ENCODE measurements at places on chromosomes 3 and 15.
A peak's percentile ranks its signal among the peaks of the same experiment; 100 is the strongest.

DNA sequence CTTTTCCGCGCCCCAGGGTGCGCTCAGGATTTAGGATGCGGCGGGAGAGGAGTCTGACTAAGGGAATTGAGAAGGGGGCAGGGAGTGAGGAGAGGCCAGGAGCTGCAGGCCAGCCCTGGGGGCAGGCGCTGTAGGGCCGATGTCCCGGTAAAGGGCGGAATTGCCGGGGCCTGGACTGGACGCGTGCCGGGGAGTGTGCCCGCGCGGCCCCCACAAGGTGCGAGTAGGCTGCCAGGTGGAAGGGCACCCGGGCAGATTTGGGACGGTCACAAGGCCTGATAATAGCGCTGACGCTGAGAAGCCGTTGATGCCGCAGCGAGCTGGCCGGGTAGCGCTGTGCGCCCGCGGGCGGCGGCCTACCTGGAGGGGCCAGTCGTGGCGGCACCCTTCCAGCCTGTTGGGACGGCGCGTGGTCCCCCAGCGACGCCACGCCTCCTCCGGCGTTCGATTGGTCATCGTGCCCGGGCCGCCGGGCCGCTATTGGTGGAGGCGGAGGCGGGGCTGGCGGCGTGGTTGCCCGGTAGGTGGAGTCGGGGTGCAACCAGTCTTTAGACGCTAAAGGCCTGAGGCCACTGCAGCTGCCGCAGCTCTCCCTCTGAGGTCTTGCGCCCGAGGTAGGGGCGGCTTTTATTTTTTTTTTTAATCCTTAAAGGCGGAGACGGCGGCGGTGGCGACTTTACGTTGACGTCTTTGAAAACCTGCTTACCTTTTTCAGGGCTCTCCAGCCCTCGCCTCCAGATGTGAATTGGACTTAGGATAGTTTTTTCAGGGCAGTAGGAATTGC, 903 bp downstream of the SLC25A38 start:
- DNase-seq, result peak; percentile 96

DNA sequence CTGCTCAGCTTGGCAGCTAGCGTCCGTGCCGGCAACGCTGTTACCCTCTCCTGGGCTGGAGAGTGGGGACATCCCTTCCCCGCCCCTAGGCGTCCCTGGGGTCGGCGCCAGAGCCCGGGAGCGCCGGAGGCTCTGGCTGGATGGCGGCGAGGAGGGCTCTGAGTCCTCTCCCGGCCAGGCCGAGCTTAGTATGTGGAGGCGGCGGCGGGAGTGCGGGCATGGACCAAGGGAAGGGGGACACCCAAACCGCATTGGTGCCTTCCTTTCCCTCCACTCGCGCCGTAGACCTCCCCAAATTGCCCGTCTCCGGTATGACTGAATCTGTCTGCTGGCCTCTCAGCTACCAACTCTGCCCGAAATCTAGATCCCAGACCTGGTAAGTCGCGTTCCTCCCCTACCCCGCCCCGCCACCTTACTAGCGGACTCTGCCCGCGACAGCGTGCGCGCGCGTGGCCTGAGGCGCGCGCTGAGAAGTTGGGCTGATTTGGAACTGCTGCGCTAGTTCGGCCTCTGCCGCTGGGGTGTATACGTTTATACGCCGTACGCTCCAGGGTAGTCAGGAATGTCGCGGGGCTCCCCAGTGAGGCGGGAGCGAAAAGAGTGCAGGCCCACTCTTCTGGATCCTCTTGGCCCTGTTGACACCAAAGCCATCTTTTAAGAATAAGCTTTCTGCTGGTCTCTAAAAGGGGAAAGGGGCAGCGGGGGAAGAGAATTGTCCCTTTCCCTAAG, 12.2 kb downstream of the ZIC1 start:
- no peak for DNase-seq

- peak; percentile 32 for DNase-seq
Observed at GRCh38 chr3:160564949-160565441, 376 bp downstream of the KPNA4 start.

DNA sequence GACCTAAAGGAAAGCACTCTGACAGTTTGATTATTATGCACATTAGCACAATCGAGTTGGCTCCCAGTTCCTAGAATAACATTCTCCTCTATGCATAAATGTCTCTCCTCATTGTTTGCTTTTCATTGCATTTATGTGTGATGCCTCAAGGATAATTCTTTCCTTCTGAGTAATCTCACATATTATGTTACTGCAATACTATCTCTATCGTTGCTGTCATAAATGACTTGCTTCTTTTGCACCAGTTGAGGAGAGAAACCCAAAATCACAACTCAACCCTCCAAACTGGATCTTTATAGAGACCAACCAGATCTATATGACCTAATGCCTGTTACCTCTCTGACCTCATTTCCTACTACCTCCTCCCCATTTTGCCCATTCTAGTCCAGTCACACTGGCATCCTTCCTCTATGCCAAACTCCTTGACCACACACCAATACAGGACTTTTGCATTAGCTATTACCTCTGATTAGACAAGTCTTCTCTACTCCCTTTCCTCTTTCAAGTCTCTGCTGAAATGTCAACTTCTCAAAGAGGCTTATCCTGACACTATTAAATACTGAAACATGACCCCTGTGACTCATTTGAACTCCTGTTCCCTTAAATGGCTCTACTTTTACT, 1026.0 kb downstream of the TUSC7 start:
- no peak for DNase-seq

GRCh38 chr15:92100301-92100700, 246.8 kb downstream of the SLCO3A1 start:
- no peak for DNase-seq

DNA sequence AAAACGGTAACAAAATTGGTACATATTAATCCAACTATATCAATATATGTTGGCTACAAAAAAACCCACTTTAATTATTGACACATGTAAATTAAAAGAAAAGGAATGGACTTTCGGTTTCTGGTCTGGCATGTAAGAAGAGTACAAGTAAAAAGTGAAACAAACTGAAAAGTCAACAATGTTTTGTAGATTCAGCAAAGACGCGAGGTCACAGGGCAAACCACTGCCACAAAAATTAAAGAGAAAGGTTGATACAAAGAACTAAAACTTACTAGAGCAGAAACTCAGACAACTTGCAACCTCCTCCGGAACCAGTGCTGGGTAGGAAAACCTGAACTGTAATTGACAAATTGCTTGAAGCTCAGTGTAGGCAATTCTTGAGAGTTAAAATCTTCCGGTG, 110.6 kb upstream of the ARPP21 start:
- DNase-seq, result no peak

GRCh38 chr3:197343111-197343510, 44.7 kb upstream of the DLG1 start:
- no peak for DNase-seq

DNA sequence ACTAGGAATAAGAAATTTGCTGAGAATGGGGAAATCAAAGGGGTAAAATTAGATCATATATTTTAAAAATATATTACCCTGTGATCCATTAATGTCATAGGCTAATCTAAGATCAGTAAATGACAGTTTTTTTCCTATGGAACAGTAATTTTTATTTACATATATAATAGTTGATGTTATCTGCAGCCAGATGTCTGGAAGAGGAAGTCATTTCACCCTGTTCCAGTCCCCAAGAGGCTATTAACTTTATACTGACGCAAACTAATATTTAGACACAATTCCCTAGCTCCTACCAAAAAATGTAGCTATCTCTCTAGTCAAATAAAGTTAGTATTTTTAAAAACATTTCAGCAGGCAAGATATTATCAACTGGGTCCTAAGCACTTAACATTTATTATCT, 558.0 kb downstream of the MECOM start:
- no peak for DNase-seq

DNA sequence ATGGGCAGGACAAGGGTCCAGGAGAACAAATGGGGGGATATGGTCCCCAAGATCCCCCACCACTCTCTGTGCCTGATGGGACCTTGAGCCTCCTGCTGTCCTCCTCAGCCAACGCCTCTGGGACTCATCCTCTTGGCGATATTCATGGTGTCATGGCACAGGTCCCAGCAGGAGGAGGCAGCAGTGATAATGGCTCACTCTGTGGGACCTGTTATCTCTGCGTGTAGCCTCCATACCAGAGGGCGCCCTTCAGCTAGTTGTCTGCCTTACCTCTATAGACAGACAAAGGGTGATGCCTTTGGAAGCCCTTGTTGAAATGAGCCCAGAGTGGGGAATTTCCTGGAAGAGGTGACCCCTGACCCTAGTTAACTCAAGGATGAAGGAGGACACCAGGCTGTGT, 7.4 kb downstream of the ZBTB47 start:
- DNase-seq, result no peak

DNA sequence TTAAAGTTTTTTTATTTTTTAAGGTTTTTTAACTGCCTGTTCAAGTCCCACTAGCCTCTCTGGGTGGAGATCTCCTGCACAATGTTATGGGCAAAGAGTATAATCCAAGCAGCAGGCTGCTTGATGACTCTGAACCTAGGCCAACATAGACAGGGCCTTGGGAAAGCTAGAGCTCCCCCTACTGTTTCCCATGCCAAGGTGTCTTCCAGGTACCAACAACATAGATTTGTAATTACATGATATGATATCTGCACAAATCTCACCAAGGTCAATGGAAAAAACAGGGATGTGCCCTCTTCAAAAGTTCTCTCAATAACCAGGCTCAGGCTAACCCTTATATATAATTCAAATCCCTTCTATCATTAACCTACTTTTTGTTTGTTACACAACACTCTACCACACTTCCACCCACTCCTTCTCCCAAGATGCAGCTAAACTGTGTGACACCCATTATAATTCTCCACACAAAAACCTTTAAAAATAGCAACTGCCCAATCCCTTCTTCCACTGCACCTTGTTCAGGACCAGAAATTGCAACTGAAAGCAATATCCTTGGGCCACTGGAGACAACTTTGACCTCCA, 43.8 kb downstream of the RBM15B start:
- peak; percentile 9 for DNase-seq

DNA sequence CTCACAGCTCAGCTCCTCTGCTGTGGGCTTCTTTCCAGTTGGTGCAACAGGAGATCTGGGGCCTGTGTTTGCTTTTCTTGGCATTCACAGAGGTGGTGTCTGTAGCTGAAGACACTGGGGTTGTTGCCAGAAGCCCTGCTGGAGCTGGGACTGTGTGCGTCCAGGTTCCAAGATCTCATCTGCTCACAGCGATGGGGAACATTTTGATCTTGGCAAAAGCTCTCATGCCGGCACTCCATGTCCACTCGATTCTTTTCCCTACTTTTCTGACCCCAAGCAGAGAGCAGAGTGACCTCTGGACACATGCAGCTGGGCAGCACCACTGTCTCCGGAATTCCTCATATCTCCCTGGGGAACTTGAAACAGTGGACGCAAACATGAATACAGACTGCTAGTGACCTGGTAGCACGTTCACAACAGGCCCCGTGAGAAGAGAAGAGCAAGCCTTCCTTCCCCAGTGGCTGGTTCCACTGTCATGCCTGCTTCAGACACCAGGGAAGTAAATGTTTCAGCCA, 36.1 kb upstream of the MECOM start:
- no peak for DNase-seq

DNA sequence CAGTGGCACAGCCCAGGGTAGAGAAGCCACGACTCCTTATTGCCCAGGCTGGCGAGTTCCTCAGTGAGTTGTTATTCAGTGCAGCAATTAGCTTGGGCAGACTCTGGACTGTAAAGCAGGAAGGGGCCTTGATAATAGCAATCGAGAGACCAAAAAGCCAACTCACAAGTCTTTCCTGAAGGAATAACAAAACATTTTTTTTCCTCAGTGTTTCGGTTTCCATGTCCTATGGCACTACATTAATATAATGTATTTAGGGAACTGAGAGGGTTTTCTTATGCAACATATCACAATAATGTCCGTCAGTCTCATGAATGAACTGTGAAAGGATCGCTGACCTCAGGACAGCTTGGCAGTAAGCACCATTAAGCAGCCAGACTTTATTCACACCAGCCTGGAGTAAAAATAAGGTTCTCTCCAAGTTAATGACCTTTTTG, 248.9 kb upstream of the TBL1XR1 start:
- no peak for DNase-seq

- no peak for DNase-seq
Observed at GRCh38 chr15:92665100-92665555, 9.6 kb upstream of the FAM174B start.

DNA sequence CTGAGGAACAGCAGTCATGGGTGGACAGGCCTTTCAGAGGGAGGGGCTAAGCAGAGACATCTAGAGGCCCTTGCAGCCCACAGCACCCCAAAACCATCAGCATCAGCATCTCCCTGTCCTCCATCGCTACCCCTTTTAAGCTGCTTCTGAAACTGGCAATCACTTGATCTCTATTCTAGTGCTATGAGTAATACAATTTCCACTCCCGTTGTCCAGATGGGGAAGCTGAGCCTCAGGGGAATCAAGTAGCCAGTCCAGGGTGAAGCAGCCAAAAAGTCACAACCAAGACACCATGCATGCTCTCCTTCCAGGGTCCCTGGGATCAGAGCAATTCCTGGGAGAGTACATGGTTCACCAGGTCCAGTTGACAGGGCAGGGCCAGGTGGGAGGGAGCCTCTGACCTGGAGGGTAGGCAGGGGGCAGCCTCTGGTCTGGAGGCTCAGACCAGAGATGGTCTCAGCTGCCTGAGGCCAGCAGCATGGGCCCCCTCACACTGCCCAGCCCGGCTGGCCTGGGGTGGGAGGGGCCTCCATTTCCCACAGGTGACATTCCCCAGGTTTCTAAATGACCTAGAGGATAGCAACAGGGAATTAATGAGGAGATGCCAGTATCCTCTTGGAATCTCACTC, 30.0 kb downstream of the KLHL25 start:
- no peak for DNase-seq

- no peak for DNase-seq
Observed at GRCh38 chr3:15726043-15726442, 71.7 kb downstream of the ANKRD28 start.

DNA sequence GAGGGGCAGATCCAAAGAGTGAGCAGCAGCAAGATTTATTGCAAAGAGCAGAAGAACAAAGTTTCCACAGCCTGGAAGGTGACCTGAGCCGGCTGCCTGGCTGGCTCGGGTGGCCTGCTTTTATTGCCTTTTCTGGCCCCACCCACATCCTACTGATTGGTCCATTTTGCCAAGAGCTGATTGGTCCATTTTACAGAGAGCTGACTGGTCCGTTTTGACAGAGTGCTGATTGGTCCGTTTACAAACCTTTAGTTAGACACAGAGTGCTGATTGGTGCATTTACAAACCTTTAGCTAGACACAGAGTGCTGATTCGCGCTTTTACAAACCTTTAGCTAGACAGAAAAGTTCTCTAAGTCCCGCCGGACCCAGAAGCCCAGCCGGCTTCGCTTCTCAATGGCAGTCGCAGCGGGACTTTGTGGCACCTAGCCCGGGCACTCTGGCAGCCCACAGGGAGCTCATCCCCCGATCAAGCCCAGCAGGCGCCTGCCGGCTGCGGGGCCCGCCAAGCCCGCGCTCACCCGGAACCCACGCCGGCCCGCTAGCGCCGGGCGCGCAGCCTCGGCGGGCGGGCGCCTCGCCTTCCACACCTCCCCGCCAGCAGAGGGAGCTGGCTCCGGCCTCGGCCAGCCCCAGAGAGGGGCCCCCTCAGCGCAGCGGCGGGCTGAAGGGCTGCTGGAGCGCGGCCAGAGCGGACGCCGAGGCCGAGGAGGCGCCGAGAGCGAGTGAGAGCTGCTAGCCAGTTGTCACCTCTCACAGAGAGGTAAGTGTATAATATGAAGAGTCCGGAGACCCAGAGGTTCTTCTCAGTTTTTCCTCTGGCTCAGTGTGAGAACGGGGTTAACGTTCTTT, 339.2 kb downstream of the CHL1 start:
- DNase-seq, result no peak

GRCh38 chr3:78101384-78101783, 1061.5 kb downstream of the ROBO2 start:
- no peak for DNase-seq

- no peak for DNase-seq
Observed at GRCh38 chr15:67925182-67925581, 85.3 kb upstream of the RNU6-1 start.

Measured in stimulated activated CD8-positive, alpha-beta memory T cell treated with anti-CD3 and anti-CD28 coated beads, Interleukin-15, amount 100 ng/mL, for 48 hours (primary cell).